C1 segment of cervical spinal cord (tissue), 14 donors: ENCODE measurements at places on chromosomes 7 and 10.

GRCh38 chr7:138755842-138756590 lies 41.8 kb upstream of the TMEM213 start:
- DNase-seq: no peak

GRCh38 chr7:155190688-155191087 lies 107.0 kb upstream of the INSIG1 start:
- no peak for DNase-seq

DNA sequence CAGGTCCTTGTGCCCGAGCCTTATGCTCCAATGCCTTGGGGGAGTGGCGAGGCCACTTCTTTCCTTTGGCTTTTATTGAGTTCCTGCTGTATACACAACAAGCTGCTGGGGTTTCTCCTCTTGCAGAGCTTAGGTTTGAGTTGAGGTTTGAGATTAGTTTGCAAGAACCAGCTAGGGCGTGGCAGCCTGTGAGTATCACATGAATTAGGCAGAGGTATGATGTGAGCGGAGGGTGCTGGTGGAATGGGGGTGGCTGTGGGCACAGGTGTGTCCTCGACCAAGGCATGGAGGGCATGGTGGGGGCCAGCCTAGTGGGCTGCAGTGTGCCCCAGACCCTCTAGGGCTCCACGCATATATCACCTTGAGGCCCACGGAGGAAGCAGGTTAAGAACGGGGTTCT lies 123.3 kb downstream of the DOCK1 start:
- no peak for DNase-seq

GRCh38 chr7:98703916-98704315 lies 86.8 kb downstream of the NPTX2 start:
- no peak for DNase-seq

GRCh38 chr7:128210590-128211570 lies 30.2 kb upstream of the LEP start:
- no peak for DNase-seq

DNA sequence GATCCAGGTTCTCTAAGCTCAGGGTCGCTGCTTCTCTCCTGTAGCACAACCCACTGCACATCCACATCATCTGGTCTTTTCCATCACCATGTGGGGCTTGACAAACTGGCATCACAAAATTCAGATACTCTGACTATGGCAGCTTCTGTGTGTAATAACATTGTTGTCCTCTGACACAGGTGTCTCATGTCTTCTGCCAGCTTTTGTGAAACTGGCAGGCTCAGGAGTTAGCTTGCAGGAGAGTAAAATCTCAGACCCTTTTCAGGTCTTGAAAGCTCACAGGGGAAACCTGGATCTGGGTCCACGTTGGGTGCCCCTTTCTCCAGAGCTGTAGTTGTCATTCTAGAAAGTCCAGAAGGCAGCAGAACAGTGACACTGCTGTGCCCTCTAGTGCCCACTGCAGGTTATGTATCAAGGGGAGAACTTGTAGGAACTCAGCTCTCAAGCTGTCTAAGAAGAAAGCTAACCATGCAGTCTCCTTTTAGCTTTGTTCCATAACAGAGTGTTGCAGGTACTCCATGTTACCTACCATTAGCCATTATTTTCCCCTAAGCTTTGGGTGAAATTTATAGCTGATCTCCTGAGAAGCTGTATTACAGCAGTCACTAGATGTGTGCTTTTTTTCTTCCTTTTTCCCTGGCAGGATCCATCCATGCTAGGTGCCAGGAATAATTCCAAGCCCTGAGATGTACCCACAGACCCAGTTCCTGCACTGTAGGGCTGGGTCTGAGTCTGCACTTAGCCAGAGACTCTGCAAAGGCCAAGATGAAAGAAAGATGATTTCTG lies 102.7 kb downstream of the ZNF248 start:
- DNase-seq: no peak

GRCh38 chr7:37546677-37547076 lies 98.0 kb upstream of the ELMO1 start:
- DNase-seq: no peak

GRCh38 chr7:137523171-137523570 lies 179.6 kb upstream of the PTN start:
- no peak for DNase-seq

DNA sequence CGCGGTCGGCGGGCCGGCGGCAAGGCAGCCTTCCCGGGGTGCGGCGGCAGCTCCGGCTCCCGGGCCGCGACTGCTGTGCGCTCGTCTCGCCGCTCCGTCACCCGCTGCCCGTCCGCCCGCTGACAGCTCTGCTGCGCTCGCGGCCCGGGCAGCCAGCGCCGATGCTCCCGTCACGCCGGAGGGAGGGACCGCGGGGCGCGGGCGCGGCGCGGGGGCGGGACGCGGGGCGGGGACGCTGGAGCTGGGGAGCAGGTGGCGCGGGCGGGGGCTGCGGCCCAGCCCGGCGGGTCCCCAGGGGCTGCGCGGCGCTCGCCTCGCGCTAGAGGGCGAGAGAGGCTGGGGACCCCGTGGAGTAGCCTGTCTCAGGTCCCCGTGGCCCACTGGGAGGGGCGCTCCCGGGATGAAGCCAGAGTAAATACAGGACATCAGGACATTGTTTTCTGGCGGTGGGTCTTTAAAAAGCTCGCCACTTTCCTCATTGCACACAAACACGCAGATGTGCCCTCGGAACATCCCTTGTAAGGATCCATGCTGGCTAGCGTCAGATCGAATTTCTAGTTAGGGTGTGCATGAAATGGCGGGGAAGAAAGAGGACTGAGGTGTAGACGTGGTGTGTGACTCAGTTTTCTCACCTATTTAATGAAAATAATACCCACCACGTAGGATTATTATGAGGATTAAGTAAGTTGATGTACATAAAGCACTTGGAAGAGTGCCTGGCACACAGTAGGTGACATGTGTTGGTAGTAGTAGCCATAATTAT lies at the start of gene ELAPOR2:
TSS of gene ELAPOR2 (minus strand) at position 130 of the 763 bp plus-strand sequence. CDS start 141 bp downstream, outside the sequence.
- peak; percentile 69 for DNase-seq

- DNase-seq: no peak
Measured at GRCh38 chr7:114777288-114777687, 144.6 kb upstream of the MDFIC start.

GRCh38 chr10:126181626-126182025 lies 206.7 kb downstream of the ADAM12 start:
- DNase-seq: no peak
